SHP77 (cell line): ENCODE measurements at places on chromosomes 7 and 10.

GRCh38 chr10:74194545-74194944, 43.5 kb downstream of the ADK start:
- no peak for DNase-seq

GRCh38 chr10:63829573-63830149, 308.5 kb downstream of the REEP3 start:
- DNase-seq, result no peak

DNA sequence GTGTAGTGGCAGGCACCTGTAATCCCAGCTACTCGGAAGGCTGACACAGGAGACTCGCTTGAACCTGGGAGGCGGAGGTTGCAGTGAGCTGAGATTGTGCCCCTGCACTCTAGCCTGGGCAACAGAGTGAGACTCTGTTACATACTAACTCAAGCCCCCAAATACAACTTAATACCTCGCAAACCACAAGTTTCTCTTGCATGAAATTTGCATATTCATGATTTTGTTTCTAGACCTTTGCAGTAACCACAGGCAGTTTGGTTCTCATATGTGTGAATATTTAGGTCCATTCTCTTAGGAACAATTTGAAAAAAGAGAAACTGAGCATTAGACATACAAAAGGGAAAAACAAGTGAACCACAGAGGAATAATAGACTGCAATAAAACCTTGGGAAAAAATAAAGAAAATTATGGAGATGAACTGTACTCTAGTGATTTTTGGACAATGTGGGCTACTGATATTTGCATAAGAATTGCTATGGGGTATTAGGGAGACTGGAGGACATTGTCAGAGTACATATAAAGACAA, 77.0 kb downstream of the ZNF277 start:
- no peak for DNase-seq

DNA sequence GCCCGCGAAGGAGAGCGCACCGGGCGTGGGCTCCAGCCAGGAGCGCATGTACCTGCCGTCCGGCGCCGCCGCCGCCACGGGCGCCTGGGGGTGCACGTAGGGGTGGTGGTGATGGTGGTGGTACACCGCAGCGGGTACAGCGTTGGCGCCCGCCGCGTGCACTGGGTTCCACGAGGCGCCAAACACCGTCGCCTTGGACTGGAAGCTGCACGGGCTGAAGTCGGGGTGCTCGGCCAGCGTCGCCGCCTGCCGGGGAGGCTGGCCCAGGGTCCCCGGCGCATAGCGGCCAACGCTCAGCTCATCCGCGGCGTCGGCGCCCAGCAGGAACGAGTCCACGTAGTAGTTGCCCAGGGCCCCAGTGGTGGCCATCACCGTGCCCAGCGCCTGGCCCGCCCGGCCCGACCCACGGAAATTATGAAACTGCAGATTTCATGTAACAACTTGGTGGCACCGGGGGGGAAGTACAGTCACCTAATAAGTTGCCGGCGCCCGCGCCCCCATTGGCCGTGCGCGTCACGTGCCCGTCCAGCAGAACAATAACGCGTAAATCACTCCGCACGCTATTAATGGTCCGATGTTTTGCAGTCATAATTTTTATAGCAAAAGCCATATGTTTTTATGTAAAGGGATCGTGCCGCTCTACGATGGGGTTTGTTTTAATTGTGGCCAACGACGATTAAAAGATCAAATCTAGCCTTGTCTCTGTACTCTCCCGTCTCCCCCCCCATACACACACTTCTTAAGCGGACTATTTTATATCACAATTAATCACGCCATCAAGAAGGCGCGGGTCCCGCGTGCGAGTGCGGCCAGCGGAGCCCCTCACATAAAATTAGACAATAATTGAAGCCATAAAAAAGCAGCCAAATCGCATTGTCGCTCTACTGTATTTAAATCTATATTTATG, at the start of gene HOXA9:
TSS of gene HOXA9 (minus strand) at position 449 of the 907 bp plus-strand sequence. CDS start at position 369, 80 bp downstream.
- DNase-seq, result no peak

- no peak for DNase-seq
Observed at GRCh38 chr7:46864716-46865115, 717.2 kb downstream of the TNS3 start.

DNA sequence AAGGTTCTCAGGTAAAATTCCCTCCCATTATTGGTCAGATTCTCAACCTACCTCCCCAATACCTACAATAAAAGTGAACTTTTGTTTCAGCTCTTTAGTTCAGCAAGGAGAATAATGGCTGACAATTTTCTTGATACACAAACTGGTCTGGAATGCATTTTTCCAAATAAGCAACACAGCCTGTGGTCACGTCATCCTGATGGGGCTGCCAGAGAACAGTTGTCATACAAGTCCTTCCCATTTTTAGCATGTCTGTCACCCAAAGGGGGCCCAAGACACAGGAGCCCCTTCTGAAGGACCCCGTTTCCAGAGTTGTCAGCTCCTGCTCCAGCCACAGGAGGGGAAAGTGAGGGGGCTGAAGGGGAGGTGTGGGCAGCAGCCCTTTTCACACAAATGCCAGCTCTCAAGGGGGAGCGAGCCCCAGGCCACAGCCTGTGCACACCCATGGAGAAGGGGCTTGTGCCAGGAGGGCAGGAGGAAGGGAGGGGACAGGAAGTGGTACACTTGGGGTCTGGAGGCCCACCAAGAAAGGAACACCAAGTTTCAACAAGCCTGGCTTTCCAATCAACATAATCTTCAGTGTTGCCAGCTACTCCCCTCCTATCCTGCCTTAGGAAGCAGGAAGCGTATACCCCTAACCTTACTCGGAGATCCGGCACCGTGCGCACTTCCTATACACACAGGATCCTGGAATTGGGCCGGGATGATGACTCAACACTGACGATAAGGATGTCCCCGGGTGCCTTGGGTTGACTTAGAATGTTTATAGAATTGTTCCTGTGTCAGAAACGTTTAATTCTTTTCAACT, 43.4 kb upstream of the PDLIM1 start:
- DNase-seq, result no peak

DNA sequence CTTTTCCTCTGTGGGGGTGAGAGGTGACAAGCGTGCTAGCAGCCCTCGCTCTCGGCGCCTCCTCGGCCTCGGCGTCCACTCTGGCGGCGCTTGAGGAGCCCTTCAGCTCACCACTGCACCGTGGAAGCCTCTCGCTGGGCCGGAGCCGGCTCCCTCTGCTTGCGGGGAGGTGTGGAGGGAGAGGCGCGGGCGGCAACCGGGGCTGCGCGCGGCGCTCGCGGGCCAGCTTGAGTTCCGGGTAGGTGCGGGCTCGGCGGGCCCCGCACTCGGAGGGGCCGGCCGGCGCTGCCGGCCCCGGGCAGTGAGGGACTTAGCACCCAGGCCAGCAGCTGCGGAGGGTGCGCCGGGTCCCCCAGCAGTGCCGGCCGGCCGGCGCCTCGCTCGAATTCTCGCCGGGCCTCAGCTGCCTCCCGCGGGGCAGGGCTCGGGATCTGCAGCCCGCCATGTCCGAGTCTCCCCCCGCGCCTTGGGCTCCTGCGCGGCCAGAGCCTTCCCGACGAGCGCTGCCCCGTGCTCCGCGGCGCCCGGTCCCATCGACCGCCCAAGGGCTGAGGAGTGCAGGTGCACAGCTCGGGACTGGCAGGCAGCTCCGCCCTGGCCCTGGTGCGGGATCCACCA, 352.8 kb upstream of the PODXL start:
- DNase-seq, result no peak

GRCh38 chr7:156378806-156379205, 261.8 kb upstream of the RNF32 start:
- no peak for DNase-seq

DNA sequence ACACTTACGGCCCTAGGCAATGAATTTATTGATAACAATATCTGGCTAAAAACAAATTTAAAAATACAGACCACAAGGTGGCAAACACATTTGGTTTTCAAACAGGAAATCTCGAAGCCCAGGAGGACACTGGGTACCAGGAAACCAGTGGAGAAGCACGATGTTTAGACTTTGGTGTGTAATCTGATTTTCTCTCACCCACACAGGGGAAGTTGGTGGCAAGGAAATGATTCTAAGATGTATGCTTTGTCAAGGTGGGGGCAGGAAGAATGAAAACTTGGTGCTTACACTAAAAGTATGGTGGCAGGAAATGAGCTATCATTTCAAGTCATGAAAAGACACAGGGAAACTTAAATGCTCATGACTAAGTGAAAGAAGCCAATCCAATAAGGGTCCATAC, 113.2 kb upstream of the ANKRD1 start:
- no peak for DNase-seq

DNA sequence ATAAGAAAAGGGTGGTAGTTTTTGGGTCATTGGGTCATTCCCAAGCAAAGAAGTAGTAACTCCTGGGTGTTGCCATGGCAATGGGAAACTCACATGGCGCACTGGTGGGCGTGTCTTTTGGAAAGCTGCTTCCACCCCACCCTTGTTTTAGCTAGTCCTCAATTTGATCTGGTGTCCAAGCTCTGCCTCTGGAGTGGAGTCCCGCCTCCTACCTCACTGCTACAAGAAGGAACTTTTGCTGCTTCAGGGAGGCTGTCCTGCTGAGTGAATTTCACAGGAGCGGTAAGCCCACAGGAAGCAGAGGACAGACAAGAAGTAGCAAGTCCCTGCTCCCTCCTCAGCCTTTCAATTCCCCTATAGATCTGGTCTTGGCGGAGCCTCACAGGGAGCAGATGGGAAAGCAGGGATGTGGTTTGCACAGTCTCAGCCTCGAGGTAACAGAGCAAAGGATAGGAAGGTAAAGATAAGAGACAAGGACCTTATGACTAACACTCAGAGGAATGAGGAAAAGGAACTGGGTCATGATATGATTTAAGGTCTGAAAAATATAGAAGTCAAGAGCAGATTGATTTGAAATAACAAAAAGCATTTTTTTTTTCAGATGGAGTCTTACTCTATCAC, 700.3 kb downstream of the TNS3 start:
- DNase-seq, result no peak

- peak; percentile 54 for DNase-seq
Observed at GRCh38 chr10:123301077-123301857, 147.1 kb downstream of the BUB3 start.

GRCh38 chr7:151389768-151390597, 19.9 kb downstream of the WDR86 start:
- no peak for DNase-seq

DNA sequence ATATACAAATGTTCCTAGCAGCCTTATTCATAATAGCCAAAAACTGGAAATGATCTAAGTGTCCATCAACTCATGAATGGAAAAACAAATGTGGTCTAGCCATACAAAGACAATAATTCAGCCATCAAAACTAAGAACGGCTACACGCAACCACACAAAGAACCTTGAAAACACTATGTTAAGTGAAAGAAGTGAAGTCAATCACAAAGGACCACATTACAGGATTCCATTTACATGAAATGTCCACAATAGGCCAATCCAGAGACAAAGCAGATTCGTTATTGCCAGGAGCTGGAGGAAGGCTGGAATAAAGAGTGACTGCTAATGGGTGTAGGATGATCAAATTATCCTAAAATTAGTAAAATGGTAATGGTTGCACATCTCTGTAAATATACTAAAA, 21.1 kb downstream of the MKRN1 start:
- DNase-seq, result no peak

GRCh38 chr7:68381731-68382130, 1216.5 kb upstream of the AUTS2 start:
- no peak for DNase-seq

- DNase-seq, result no peak
Observed at GRCh38 chr10:11443468-11444154, 167.8 kb downstream of the USP6NL start.

DNA sequence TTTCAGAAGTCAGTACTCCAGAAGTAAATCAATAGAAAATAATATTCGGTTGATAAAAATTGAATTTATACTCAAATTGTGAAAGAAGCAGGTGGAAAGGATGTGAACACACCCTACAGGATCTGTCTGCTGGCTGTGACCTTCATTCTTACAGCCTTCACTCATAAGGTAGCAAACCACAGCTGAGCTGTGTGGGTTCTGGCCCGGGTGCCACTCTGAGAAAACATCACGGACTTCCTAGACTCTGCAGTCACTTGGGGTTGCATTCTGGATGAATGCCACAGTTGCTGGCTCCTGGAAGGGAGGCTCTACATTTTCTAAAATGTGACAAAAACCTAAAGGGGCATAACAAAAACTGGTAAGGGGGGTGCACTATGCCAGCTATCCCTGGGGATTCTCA, 36.0 kb upstream of the ABLIM1 start:
- DNase-seq, result no peak

DNA sequence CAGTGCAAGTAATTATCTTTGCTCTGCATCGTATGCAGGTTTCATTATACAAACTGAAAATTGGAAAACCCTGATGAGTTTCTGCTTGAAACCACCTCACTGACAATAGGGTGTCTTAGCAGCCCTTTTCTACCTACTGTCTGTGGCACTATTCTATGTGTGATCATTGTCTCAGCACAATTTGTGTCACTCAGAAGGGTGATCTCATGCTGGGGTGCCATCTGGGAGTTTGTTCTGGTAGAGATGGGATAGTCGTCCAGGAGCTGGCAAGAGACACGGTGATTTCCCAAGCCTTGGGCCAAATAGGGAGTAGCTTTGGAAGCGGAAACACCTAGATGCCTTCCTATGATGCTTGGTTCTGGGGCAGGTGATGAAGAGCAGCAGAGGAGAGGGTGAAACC, 186.3 kb downstream of the FRMD4A start:
- no peak for DNase-seq

DNA sequence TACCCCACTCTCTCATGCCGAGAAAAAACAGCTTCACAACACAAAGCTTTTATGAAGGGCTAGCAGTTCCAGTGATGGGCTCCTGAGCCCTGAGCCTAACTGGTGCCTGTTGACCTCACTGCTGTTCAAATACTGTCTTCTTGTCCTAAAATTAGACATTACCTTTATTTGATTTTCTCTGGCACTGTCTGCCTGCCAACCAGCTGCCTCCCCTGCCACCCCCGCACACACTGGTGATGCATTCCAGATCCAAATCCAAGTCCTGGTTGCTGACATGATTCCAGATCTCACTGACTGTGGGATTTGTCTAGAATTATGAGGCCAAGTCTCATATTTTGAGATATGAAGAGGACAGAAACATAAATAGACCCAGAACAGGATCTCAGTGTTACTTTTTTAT, 816.2 kb downstream of the NRG3 start:
- DNase-seq, result no peak

- no peak for DNase-seq
Observed at GRCh38 chr7:2023877-2024566, 208.7 kb downstream of the MAD1L1 start.

GRCh38 chr7:42687211-42688055, 224.4 kb downstream of the C7orf25 start:
- no peak for DNase-seq

GRCh38 chr10:20327954-20328353, 511.7 kb downstream of the PLXDC2 start:
- DNase-seq, result no peak

- no peak for DNase-seq
Observed at GRCh38 chr7:149440222-149440621, 20.6 kb downstream of the ZNF777 start.

DNA sequence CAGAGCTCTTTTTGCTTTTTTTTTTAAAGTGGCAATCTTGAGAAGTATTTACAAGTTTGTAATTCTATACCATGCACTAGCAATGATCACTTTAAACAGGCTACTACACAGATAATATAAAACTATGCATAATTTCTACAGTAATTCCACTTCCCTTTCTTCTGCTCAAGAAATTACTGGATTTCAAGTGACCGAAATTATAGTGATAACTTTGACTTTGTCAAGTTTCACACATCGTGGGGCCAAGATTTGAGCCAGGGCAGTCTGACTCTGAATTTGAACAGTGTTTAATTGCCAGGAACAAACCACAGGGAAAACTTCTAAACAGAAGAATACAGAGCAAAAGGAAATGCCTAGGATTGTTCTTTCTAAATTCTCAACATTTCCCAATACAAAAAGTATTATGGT, 288.3 kb upstream of the MKLN1 start:
- DNase-seq, result no peak
